ENCODE measurements at places on chromosomes 5 and 9. TPM values are rescaled to one million over a fixed set of nuclear protein-coding genes. Genes with fewer than 3 reads are reported as not detected.

DNA sequence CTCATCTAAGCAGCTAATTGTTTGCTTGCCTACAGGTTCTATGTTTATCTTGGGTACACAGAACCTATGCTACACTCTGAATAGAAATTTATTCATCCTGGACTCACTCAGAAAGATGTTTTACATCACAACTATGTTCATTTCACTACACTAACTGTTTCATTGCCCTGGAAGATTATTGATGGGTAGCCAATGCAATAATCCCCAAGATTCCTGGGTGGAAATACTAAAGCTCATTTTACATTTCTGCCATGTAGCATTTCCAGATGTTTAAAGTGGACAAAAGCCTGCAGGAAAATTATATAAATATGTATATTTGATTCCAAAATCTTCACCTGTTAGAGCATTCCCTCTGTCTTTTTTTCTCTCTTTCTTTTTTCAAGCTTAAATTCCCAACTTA is 51.9 kb upstream of the IL7R start:
- no peak for DNase-seq

DNA sequence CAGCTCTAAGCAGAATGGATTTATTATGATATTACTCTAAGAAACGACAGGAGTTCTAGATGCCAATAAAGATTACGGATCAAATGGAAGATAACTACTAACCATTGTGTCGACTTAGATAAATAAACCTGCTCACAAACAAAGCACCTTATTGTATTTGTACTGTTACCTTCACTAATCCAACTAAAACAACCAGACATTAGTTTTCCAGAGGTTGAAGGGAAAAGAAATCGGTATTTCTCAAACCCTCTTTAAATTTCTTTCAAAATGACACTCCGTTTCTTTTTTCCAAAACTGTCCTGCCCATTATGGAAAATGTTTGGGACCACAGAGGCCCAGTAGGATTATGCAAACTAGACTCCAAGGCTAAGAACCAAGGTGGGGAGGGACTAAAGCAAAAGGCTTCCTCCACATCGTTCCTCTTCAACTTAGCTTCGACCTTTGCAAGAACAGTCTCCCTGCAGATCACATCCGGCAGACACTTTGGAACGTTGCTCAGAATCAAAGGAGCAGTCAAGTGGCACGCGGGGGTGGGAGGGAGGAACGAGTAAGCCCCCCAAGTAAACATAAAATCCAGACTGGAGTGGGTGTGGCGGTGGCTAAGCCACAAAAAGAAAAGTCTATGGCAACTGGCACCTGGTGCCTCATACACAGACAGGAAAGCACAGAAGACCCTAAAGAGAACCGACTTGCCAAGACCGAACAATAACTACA is 2.7 kb downstream of the MLLT3 start:
- DNase-seq, result no peak

DNA sequence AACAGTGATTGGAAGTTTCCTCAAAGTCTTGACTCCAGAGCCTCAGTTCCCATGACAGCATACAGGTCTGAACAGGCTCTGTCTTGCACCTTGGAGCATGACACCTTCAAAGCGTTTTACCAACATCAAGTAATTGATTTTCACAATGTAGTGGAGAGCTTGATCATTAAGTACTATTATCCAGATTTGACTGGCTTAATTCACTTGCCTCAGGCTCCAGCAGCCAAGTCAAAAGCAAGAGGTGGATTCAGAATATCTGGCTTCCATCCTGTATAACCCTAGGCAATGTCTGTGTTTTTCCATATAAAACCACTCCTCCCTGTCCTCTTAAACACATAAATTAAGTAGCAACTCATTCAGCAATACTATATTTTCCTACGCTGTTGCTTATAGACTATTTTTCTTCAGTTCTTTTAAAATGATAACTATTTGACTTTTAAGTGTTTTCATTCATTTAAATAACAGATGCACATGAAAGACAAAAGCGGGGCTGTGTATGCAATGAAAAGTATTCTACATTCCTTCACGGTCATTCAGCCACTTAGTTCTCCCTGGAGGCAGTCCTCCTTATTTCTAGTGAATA is 150.8 kb upstream of the RANBP3L start:
- no peak for DNase-seq

Gene PRUNE2
- total RNA-seq, result 0.48 TPM

- no peak for DNase-seq
Observed at GRCh38 chr9:13274886-13275641, 4.4 kb downstream of the MPDZ start.

Gene PCDHA9
- not detected for total RNA-seq

Gene ADAMTS2
- total RNA-seq, result not detected

Gene RNF183
- total RNA-seq, result not detected

DNA sequence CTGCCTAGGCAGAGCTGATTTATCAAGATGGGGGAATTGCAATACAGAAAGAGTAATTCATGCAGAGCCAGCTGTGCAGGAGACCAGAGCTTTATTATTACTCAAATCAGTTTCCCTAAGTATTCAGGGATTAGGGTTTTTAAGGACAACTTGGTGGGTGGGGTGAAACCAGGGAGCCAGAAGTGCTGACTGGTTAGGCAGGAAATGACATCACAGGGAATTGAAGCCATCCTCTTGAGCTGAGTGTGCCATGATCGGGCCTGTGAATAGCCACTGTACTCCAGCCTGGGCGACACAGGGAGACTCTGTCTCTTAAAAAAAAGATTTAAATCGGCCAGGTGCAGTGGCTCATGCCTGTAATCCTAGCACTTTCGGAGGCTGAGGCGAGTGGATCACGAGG is 45.3 kb upstream of the CDK5RAP2 start:
- DNase-seq, result no peak

DNA sequence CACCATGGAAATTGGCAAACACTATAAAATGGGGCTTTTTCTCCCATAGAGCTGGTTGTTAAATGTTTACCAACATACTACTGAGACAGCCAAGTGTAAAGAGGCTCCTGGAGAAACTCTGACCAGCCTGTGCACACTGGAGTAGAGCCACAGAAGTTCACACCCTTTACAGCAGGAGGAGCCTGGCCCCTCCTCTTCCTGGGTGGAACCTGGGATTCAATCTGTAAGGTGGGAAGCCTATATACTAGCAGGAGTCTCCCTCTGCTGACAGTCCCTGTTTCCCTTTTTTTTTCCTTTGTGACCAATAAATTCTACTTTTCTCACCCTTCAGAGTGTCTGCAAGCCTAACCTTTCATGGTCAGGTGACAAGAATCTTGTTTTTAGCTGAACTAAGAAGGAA is 10.4 kb upstream of the SLC30A5 start:
- DNase-seq, result no peak

GRCh38 chr9:5922192-5922591 is 31.5 kb downstream of the MLANA start:
- DNase-seq, result no peak

GRCh38 chr5:69279517-69279916 is 44.8 kb downstream of the CDK7 start:
- peak; percentile 16 for DNase-seq

- DNase-seq, result peak; percentile 84
Observed at GRCh38 chr9:99235926-99236634, 14.0 kb downstream of the SEC61B start.

DNA sequence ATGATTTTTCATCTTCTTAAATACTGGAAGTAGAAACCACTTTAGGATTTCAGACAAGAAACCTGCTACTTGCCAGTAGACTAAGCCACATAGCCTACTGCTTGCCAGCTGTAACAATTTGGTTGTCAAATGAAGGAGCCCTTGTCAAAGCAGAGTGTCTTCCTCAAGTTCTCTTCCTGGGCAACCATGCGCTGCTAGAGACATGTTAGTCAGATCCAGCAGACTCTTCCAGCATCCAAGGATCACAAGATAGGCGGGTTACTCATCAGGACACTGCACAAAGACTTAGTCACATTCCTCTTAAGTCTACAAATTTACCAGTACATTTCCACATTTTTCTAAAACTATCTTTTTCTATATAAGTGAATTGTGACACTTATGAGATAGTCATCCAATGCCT is 24.4 kb downstream of the SKIC3 start:
- no peak for DNase-seq

Gene CTXN3
- total RNA-seq, result not detected

DNA sequence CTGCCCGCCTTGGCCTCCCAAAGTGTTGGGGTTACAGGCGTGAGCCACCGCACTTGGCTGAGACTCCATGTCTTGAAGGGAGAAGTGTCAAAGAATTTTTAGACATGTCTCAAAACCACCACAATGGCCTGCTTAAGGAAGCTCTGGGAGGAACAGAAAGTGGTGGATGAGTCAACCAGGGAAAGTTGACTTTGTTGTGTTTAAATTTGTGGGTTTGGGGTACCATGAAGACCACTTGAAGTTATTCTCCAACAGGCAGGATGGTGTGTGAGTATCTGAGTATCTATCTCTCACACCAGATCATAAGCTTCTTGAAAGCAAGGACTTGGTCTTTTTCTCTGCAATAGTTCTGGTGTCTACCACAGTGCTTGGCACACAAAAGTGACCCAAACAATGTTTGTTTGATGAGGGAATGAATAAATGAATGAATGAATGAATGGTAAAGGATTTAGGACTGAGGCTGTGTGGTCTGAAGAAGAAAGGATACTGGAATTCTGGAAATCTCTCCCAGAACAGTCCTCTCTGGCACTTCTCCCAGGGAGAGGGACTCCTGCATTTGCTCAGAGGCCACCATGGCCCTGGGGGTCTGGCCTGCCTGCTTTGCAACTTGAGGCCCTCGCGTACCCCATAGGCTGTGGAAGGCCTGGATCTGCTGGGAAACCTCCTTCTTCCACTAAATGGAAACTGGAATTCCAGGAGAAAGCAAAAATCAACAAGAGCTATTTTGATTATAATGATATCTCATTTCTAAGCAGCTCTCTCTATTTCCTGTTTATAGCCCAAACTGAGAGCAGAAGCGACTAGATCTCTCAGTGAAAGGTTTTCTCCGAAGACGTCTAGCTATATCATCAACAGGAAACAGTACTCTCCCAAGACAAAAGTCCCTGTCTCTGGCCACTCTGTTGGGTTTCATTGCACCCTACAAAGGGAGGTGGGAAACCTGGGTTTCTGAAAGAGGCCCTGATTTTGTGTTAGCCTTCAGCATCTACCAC is 187.9 kb downstream of the PALM2AKAP2 start:
- no peak for DNase-seq

Gene VCAN
- not detected for total RNA-seq

- DNase-seq, result no peak
Observed at GRCh38 chr9:76370396-76371023, 23.7 kb downstream of the RFK start.

DNA sequence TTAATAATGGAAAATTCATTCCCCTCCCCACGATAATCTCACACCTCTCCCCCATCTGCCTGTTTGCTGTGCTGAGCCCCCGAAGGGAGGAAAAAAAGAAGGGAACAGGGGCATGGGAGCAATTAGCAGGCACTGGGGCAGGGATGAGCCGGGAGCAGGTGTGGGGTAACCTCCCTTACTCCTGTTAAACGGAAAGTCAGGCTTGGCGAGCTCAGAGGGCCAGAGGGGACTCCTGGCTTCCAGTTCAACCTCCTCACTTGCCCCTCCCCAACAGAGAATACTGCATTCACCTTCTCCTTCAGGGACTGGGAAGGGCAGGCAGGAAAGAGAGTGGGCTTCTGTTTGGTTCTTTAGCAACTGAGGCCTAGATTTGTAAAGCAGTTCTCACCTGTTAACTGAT is 1.6 kb downstream of the AFAP1L1 start:
- DNase-seq, result no peak
